Fibroblast of skin of back (primary cell): ENCODE measurements at places on chromosomes 5 and 9.

GRCh38 chr5:96734871-96735325, 72.7 kb downstream of the CAST start:
- peak; percentile 54 for DNase-seq

GRCh38 chr5:108867656-108868055, 120.0 kb downstream of the FER start:
- DNase-seq = no peak

DNA sequence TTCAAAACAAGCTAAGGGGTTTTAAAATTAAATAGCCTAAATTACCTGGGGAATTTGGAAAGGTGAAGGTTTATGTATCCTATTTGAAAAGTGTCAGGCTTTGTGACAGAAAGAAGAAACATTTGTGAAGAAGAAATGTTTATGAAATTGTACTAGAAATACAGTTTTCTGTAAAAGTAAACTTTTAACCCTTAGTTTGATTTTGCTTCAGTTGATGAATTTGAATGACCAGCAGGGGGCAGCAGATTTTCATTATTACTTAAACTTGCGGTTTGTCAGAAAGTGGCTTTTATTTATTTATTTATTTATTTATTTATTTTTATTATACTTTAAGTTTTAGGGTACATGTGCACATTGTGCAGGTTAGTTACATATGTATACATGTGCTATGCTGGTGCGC, 58.1 kb downstream of the NNT start:
- peak; percentile 54 for DNase-seq

GRCh38 chr9:83183621-83184020, 120.7 kb upstream of the RASEF start:
- no peak for DNase-seq

DNA sequence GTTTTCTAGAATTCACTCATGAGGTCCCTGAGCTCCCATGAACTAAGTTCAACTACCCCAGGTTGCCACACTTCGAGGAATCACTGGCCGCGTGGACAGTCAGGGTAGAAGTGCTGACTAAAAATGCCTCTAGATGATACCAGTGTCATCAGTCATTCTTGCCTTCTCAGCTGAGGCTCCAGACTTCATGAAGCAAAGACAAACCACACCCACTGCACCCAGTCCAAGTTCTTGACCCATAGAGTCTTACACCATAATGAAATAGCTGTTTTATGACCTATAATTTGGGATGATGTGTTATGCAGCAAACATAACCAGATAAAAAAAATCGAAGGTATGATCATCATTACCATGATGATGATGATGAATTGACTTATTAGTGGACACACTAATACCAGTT, 632.9 kb upstream of the TLE4 start:
- DNase-seq = no peak

DNA sequence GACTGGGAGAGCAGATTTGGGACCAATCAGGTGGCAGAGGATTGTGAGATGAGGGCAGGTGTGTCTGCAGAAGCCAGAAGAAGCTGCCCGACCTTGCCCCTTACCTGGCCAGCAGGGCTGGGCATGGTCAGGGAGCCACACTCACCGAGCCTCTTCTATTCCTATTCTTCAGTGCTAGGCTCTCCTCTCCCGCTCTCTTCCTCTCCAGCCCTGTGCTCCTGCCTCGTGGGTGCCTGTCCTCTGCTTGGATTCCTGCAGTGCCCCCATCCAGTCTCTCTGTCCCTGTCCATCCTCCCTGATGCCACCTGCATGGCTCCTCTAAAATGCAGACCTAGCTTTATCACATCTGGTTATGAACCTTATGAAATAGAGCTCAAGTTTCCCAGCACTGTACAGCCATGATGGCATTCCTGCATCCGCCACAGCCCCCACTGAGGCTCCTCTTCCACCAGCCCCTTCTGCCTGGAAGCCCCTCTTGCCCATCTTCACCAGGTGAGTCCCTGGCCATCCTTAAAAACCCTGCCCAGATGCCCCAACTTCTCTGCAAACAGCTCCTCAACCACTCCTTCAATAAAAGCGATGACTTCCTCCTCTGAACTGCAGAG, 8.2 kb downstream of the UBE2QL1 start:
- no peak for DNase-seq

DNA sequence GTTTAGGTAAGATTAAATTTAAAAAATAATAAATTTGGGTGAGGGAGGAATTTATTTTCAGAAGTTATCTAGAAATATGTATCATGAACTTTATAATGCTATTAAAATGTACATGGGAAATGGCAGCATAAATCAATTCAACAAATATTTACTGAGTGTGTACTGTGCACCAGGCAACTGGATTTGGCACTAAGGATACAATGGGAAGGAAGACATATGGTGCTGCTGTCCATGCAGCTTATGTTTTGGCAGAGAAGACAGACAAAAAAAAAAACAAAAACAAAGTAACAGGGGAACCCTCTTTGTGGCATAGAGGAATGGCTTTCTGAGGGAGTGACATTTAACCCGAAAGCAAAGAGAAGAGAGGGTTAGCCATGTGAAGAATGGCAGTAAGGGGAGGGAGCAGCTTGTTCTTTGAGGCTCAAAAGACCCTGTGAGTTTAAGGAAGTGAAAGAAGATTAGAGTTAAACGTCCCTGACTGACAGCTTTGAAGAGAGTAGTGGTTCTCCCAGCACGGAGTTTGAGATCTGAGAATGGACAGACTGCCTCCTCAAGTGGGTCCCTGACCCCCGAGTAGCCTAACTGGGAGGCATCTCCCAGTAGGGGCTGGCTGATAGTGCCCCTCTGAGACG, 23.9 kb downstream of the CNTRL start:
- no peak for DNase-seq

DNA sequence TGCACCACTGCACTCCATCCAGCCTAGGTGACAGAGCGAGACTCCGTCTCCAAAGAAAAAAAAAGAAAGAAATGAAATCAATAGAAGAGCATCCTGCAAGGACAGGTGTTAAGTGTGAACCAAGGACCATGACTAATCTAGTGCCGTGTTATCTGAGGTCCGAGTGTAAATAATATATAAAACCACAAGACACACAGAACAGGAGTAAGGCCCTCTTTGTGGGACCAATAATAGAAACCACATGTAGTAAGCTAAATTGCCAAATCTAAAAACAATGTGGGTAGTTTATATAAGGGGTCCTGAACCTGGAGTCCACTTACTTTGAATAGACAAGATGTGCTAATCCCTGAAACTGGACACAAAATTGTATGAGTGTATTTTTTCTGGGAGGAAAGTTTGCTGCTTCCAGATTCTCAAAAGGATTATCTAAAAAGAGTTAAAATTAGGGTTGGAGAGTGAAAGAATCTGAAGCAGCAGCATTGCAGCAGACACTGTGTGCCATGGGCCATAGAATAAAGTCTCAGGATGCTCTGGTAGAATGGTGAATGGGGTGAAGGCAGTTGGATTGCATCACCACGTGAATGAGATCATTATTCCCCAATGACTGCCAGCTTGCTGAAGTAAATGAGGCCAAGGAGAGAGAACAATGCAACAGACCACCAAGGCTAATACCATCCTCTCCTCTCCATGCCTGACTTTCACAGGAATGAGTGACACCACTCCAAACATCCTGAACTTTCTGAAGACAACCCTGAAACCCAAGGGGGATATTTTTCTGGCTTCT, 222.7 kb downstream of the DCP2 start:
- DNase-seq = peak; percentile 50

- DNase-seq = peak; percentile 43
Measured at GRCh38 chr9:105127863-105128220, 116.6 kb upstream of the SLC44A1 start.

GRCh38 chr9:110334871-110335270, 2.8 kb downstream of the TXNDC8 start:
- no peak for DNase-seq

GRCh38 chr9:76638001-76638400, 126.2 kb upstream of the PCA3 start:
- DNase-seq = peak; percentile 34

GRCh38 chr9:81759680-81760215, 70.4 kb upstream of the TLE1 start:
- DNase-seq = peak; percentile 92

DNA sequence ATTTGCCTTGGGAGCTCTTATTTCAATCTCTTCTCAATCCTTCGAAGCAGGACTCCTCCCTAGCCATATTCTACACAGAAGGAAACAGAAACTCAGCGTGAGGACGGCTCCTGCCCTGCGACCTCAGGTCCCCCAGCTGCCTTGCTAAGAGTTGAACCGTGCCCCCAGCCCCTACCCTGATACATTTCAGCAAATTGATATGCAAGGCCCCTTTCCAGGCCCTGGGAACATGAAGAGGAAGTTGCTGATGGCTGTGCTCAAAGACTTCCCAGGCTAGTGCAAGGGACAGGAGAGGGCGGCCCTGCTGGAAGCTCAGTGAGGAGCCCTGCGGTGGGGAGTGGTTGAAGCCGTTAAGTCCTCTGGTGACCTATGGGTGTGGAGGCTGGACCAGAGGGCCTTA, 41.5 kb downstream of the BOD1 start:
- DNase-seq = no peak

GRCh38 chr5:58545912-58546311, 37.0 kb upstream of the RAB3C start:
- DNase-seq = no peak

DNA sequence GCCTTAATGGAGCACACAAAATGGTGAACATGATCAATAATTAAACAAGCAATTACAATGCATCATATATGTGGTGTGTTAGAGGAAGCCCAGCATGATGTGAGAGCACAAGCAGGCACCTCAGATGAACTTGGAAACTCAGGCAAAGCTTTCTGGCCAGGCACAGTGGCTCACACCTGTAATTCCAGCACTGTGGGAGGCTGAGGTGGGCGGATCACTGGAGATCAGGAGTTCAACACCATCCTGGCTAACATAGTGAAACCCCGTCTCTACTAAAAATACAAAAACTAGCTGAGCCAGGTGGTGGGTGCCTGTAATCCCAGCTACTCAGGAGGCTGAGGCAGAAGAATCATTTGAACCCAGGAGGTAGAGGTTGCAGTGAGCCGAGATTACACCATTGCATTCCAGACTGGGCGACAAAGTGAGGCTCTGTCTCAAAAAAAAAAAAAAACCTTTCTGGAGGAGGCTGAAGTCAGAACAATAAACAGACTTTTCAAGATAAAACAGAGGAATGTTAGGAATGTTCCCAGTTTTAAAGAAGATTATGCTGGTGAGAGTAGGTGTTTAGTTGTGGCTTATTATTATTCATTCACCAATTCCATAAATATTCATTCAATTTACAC, 159.4 kb downstream of the CEMIP2 start:
- DNase-seq = peak; percentile 11

- no peak for DNase-seq
Measured at GRCh38 chr9:136714096-136714892, 1.9 kb downstream of the DIPK1B start.

- no peak for DNase-seq
Measured at GRCh38 chr5:153784277-153784676, 254.4 kb downstream of the FAM114A2 start.

DNA sequence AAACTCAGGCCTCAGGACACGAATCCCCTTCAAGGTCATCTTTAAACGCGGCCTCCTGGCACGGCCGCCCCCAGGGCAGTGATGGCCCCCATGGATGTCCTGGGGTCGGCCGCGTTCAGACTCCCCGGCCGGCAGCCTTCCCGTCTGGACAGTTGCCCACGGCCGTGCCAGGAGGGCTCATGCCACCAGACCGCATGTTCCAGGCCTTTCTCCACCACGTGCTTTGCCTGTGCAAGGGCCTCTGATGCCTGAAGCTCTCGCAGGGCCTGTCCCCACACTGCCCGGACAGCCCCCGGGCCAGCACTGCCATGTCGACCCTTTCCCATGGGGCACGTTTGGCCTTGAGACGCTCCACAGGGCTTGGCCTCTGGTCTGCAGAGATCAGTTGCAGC, 34.6 kb downstream of the SLC9A3 start:
- no peak for DNase-seq

- peak; percentile 5 for DNase-seq
Measured at GRCh38 chr9:117340422-117340821, 74.4 kb downstream of the ASTN2 start.

- peak; percentile 73 for DNase-seq
Measured at GRCh38 chr5:72465601-72466563, 41.3 kb downstream of the ZNF366 start.

DNA sequence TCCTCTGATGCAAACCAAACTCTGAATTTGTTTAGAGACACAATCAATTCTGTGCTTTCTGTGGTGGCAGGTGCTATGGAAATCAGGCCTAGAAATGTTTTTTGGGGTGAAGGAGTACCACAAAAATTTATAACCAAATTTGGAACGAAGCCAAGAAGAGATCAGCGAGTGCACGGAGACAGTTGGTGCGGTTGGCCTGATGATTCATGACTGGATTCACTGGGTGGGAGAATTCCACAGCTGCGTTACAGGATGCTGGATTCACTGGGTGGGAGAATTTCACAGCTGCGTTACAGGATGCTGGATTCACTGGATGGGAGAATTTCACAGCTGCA, 135.6 kb upstream of the IRX4 start:
- no peak for DNase-seq

GRCh38 chr9:135887021-135887507, 20.3 kb downstream of the CAMSAP1 start:
- peak; percentile 44 for DNase-seq

- peak; percentile 63 for DNase-seq
Measured at GRCh38 chr5:150485693-150486401, 22.1 kb upstream of the NDST1 start.

DNA sequence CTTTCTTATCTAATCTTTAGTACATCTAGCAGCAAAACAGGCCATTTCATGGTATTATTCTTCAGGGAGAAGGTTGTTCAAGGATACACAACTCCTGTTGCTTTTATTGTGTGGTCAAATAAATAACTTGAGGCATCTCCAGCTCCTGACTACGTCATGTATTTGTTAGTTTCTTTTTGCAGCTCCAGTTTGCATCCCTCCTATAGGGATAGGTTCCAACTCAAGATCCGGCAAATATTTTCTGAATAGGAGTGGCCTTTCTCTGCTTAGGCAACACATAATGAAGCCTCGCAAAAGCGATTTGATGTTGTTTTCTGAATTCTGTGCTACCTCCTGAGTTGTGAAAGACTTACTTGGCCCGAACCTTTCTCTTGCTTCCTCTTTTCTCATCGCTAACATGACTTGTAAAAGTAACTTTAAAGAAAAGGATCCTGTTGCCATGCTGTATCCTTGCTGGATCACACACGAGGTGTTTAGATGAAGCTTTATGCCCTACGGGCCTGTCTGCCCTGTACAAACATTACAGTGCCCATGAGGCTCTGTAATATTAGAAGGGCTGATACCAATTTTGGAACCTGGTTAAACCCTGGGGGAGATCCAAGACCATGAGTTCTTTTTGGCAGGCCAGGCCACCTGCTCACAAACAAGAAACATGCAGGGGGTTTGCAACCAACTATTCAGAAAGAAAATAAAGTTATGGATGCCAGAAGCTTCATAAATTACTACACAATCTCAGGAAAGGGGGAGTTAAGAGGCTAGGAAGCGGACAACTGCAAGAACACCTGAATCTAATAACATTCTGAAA, 149.8 kb upstream of the FGF10 start:
- no peak for DNase-seq
